ENCODE measurements at places on chromosomes 3 and 15. TPM values are rescaled to one million over a fixed set of nuclear protein-coding genes. Genes with fewer than 3 reads are reported as not detected.

The CLDN1 gene
- 9.7 TPM for total RNA-seq

GRCh38 chr3:39469945-39470344 is 2.5 kb downstream of the MOBP start:
- DNase-seq: no peak
- H3K27me3 ChIP-seq: peaks cover 4% of the 10 kb centered on the region
- H3K36me3 ChIP-seq: no peaks in the 10 kb centered on the region
- H3K4me1 ChIP-seq: peaks cover 5% of the 10 kb centered on the region
- no peak overlapping the region for H3K27ac ChIP-seq
- H3K4me3 ChIP-seq: no peak overlapping the region

- peak overlapping the region; percentile 54 for H3K27ac ChIP-seq
- DNase-seq: no peak
- H3K27me3 ChIP-seq: peaks cover 93% of the 10 kb centered on the region
- peaks cover 18% of the 10 kb centered on the region for H3K4me1 ChIP-seq
Measured at GRCh38 chr3:39808467-39809180, 785 bp upstream of the MYRIP start.

GRCh38 chr3:42532229-42532628 is 29.8 kb downstream of the VIPR1 start:
- no peak overlapping the region for H3K4me3 ChIP-seq
- H3K27me3 ChIP-seq: peaks cover 5% of the 10 kb centered on the region
- no peaks in the 10 kb centered on the region for H3K4me1 ChIP-seq
- no peak overlapping the region for H3K27ac ChIP-seq
- H3K36me3 ChIP-seq: no peaks in the 10 kb centered on the region

- no peak overlapping the region for H3K4me3 ChIP-seq
- DNase-seq: no peak
- no peaks in the 10 kb centered on the region for H3K36me3 ChIP-seq
- H3K27me3 ChIP-seq: no peaks in the 10 kb centered on the region
- peaks cover 9% of the 10 kb centered on the region for H3K4me1 ChIP-seq
Measured at GRCh38 chr3:100650651-100651619, 41.5 kb downstream of the ADGRG7 start.

- peaks cover 51% of the 10 kb centered on the region for H3K27me3 ChIP-seq
- DNase-seq: peak; percentile 44
- no peak overlapping the region for H3K4me3 ChIP-seq
- H3K4me1 ChIP-seq: no peaks in the 10 kb centered on the region
- no peaks in the 10 kb centered on the region for H3K36me3 ChIP-seq
Measured at GRCh38 chr3:10771486-10772270, 44.4 kb upstream of the SLC6A11 start.

DNA sequence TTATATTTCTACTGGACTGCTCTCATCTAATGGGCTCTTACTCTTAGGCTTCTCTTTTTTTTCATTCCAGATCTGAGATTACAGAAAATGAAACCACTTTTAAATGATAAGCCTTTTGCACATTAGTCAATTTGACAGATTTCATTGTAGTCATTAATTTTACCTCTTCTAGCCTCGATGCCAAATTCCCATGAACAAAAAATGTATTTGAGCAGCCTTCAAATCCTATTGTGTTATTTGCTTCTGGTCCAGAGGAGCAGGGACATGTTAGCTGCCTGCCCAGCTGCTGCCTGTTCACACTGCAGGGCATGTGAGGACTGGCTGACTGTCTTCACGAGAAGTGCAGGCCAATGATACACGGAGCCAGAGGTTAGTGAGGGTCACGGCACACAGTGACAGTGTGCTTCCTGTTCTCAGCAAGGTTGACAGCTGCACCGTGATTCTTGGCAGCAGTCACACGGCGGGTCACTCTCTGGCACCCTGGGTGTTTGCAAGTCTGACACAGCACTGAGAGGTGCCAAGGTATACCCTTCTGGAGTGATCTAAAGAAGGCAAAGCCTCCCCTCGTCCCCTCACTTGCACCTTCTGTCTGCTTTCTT is 40.8 kb downstream of the KAT2B start:
- peaks cover 25% of the 10 kb centered on the region for H3K4me1 ChIP-seq
- H3K36me3 ChIP-seq: peaks cover 8% of the 10 kb centered on the region
- H3K27me3 ChIP-seq: no peaks in the 10 kb centered on the region
- no peak overlapping the region for H3K4me3 ChIP-seq
- H3K27ac ChIP-seq: peak overlapping the region; percentile 55

DNA sequence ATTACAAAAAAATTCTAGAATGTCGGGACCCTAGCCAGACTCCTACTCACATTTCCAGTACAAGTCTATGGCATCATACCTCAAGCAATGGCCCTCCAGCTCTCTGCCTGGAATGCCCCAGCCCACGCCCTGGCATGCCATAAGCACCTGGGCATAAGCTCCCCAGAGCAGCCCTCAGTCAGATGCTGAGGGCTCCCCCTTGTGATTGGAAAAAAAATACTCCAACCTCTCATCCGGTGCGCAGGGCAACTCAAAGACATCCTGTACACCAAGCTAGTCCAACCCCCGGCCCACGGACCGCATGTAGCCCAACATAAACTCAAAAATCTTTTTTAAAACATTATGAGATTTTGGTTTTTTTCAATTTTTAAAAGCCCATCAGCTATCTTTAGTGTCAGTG is 115.4 kb downstream of the NEK10 start:
- no peaks in the 10 kb centered on the region for H3K27me3 ChIP-seq
- no peak for DNase-seq
- no peak overlapping the region for H3K4me3 ChIP-seq

- no peaks in the 10 kb centered on the region for H3K27me3 ChIP-seq
- H3K4me1 ChIP-seq: no peaks in the 10 kb centered on the region
- no peak overlapping the region for H3K27ac ChIP-seq
- DNase-seq: no peak
- H3K36me3 ChIP-seq: no peaks in the 10 kb centered on the region
Measured at GRCh38 chr3:165820671-165821123, 16.5 kb downstream of the BCHE start.

DNA sequence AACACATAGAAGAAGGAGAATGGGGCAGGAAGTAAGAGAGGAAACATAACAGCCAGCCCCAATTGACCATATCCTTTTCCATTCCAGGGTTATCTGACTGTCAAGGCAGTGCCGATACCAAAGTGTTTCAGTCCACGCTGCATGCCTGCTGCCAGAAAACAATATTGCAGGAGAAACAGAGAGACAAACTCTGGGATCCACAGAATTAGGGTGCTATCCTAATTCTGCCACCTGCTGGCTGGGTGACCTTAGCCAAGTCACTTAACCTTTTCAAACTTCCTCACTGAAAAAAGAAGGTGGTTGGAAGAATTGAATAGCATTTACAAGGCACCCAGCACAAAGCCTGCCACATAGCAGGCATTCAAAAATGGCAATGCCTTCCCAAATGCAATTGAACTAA is 32.0 kb downstream of the GLB1 start:
- peaks cover 45% of the 10 kb centered on the region for H3K36me3 ChIP-seq
- H3K4me1 ChIP-seq: peaks cover 12% of the 10 kb centered on the region
- no peak for DNase-seq
- no peak overlapping the region for H3K27ac ChIP-seq
- no peaks in the 10 kb centered on the region for H3K27me3 ChIP-seq
- H3K4me3 ChIP-seq: no peak overlapping the region

DNA sequence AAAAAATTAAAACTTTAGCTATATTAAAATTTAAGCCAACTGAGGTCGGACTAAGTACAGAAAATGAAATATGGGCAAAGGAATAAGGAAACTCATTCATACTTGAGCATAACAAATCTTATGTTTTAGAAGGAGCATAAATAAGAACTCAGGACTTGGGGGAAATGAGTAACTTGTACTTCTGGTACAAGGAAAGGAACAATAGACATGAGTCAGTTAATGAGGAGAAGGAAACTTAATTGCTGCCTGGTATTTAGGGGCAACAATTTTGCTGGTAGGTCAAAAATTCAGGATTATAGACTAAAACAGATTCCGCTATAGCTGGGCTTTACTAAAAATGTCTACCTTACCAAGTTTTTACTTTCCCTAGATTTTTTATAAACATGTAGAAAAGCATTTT is 113.1 kb downstream of the MYO5A start:
- no peaks in the 10 kb centered on the region for H3K36me3 ChIP-seq
- no peaks in the 10 kb centered on the region for H3K4me1 ChIP-seq
- no peaks in the 10 kb centered on the region for H3K27me3 ChIP-seq
- no peak overlapping the region for H3K4me3 ChIP-seq
- no peak overlapping the region for H3K27ac ChIP-seq

- peak overlapping the region; percentile 97 for H3K4me3 ChIP-seq
- DNase-seq: no peak
- H3K36me3 ChIP-seq: no peaks in the 10 kb centered on the region
- peak overlapping the region; percentile 74 for H3K27ac ChIP-seq
Measured at GRCh38 chr15:70101459-70102113, 3.9 kb upstream of the TLE3 start.

DNA sequence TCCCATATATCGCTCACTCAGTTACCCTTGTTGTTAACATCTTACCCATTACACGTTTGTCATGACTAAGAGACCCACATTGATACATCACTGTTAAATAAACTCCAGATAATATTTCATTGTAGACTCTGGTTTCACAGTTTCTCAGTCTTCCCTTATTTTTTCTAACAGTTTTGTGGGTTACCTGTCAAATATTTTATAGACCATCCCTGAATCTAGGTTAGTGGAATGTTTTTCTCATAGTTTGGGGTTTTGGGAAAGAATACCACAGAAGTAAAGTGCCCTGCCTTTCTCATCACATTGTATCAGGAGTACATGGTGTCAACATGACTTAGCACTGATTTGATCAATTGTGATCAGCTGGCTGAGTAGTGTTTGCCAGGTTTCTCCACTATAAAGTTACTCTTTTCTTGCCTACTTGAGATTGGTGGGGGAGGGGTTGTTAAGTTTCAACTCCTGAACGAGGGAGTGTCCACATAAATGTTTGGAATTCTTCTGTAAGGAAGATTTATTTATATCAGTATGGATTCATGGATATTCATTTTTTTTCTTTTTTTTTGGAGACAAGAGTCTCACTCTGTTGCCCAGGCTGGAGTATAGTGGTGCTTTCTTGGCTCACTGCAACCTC is 25.9 kb downstream of the RNF111 start:
- peak overlapping the region; percentile 34 for H3K27ac ChIP-seq
- DNase-seq: no peak
- H3K4me1 ChIP-seq: peaks cover 14% of the 10 kb centered on the region
- H3K27me3 ChIP-seq: no peaks in the 10 kb centered on the region
- peaks cover 17% of the 10 kb centered on the region for H3K36me3 ChIP-seq
- no peak overlapping the region for H3K4me3 ChIP-seq

DNA sequence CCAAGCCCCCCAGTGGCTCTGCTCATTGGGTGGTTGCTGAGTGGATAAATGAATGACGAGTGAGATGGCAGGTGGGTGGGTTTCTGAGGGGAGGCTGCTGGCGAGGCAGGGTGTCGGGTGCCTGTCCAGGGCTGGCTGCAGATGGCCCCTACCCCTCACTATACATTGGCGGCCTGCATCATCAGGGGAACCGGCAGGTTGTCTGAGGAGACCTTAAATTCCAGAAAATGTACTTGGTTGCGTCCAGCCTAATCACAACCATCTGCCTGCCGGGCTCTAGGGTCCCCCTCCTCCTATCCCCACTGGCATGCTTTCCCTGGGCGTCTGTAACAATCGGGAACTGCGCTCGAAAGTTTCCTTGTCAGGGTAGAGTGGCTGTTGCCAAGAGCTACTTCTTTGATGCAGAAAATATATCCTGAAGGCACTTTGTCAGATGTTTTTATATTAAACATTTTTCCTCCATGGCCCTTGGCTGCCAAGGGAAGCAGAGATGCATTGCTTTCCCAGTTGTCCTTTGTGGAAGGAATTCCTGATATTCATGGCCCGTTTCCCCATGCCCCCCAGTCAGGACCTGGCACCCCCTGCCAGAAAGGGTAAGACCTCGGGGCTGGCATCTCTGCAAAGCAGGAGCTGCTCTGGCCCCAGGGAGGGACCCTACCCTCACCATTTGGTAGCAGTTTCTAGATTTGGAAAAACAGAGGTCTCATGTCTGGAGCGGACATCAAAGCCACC is 22.9 kb downstream of the SMAD6 start:
- no peak overlapping the region for H3K4me3 ChIP-seq
- no peaks in the 10 kb centered on the region for H3K27me3 ChIP-seq
- H3K36me3 ChIP-seq: peaks cover 25% of the 10 kb centered on the region
- H3K27ac ChIP-seq: no peak overlapping the region
- peaks cover 59% of the 10 kb centered on the region for H3K4me1 ChIP-seq

- no peak overlapping the region for H3K4me3 ChIP-seq
- DNase-seq: no peak
- no peak overlapping the region for H3K27ac ChIP-seq
- H3K27me3 ChIP-seq: no peaks in the 10 kb centered on the region
- peaks cover 64% of the 10 kb centered on the region for H3K4me1 ChIP-seq
Measured at GRCh38 chr15:101204739-101205535, 46.9 kb downstream of the CHSY1 start.

GRCh38 chr3:107997671-107998070 is 93.2 kb downstream of the CD47 start:
- no peak for DNase-seq
- no peak overlapping the region for H3K4me3 ChIP-seq
- no peak overlapping the region for H3K27ac ChIP-seq
- no peaks in the 10 kb centered on the region for H3K27me3 ChIP-seq

DNA sequence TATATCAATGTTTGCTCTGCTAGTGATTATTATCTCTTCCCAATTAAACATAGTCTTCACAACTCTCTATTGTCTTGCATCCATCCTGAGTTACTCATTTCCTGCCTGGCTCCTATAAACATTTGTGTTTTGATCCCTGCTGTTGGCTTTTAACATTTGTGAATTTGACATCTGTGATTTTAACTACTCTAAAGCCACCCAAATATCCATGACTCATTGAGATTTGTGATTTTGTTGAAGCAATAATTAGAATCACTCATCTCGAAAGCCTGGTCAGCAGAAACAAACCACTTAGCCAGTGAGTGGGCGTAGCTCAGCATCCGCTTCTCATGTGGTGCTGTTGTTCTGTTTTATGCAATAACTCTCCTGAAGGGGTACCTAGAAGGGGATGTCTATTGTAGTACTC is 174.3 kb upstream of the ZBTB20 start:
- H3K36me3 ChIP-seq: no peaks in the 10 kb centered on the region
- peaks cover 5% of the 10 kb centered on the region for H3K4me1 ChIP-seq
- DNase-seq: no peak

DNA sequence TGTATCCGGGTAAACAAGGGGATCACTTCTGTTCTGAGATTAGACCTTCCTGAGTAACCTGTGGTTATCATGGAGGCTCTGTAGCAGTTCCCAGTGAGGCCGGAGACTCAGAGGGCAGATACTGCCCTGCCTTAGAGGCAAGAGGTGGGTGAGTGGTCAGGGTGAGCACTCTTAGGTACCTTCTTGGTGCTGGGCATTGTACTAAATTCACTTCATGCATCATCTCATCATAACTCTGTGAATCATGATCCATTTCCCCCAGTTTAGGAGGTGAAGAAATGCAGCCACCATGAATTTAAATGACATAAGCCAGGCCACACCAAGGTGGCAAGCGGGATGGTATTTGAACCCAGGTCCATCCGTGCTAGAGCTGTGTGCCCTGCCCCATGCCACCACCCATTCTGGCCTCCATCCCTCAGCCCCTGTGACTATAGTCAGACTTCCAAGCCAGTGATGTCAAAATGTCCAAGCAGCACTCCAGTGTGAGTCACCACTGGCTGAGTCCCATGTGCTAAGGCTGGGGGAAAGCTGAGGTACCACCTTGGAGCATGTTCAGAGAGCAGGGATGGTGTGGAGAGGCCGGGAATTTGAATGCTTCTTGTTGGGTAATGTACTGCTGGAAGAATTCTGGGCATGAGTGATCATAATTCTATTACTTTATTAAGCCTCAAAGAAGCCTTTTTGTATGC is 88.8 kb downstream of the EPHB1 start:
- DNase-seq: no peak
- H3K27me3 ChIP-seq: peaks cover 41% of the 10 kb centered on the region
- H3K4me3 ChIP-seq: no peak overlapping the region
- no peaks in the 10 kb centered on the region for H3K4me1 ChIP-seq
- no peaks in the 10 kb centered on the region for H3K36me3 ChIP-seq
- H3K27ac ChIP-seq: no peak overlapping the region

All from type B pancreatic cell (in vitro differentiated cells).